ENCODE measurements at places on chromosomes 2 and 18.

DNA sequence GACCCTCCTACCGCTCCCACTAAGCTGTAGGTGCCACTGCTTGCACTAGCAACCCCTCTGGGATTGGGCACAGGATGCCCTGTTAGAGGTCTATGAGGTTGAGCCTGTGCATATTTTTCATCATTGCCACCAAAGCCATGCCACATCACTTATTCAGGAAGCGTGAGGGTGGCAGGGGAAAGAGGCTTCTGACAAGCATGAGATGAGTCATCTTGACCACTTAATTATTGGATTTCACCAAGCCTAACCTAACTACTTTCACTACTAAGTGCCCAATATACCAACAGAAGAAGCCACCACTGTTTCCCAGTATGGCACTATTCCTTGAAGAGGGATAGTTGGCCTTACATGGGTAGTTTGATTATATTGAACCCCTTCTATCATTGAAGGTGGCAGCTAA is 181.3 kb upstream of the EPHA4 start:
- DNase-seq: no peak

GRCh38 chr2:112669667-112670066 is 23.9 kb downstream of the SLC20A1 start:
- no peak for DNase-seq

DNA sequence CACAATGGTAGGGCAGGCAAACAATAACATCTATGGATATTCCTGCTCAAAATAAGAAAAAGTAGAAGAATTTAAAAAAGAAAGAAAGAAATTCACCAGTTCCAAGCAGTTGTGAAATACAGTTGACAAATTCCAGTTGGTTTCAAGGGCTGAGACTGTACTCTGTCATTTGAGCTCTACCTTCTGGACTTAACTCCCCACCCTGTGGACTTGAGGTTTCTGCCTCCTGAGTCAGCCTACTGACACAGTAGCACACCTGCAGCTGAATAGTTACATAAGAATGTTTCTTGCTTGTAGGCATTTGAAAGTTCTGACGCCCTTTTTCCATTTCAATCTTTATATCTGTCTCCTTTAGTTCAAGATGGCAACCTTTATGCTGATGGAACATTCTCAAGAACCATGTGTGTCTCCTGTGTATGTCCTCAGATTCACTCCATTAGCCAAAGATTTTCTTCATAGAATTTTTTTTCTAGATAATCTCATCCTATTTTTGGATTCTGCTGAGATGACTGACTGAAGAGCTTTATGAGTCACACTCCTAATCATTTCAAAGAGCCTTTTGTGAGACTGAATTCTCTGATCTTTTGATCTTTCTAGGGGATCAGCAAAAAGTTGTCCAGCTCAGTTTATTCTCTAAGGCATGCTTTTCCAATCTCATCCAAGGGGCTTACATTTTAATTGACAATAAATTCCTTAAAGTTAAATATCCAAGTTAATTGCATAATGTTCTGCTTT is 19.1 kb downstream of the NETO1 start:
- no peak for DNase-seq

- no peak for DNase-seq
These were observed 12.1 kb upstream of the AMER3 start for GRCh38 chr2:130743278-130743677.

- no peak for DNase-seq
These were observed 146.6 kb downstream of the SMAD7 start for GRCh38 chr18:48803951-48804855.

DNA sequence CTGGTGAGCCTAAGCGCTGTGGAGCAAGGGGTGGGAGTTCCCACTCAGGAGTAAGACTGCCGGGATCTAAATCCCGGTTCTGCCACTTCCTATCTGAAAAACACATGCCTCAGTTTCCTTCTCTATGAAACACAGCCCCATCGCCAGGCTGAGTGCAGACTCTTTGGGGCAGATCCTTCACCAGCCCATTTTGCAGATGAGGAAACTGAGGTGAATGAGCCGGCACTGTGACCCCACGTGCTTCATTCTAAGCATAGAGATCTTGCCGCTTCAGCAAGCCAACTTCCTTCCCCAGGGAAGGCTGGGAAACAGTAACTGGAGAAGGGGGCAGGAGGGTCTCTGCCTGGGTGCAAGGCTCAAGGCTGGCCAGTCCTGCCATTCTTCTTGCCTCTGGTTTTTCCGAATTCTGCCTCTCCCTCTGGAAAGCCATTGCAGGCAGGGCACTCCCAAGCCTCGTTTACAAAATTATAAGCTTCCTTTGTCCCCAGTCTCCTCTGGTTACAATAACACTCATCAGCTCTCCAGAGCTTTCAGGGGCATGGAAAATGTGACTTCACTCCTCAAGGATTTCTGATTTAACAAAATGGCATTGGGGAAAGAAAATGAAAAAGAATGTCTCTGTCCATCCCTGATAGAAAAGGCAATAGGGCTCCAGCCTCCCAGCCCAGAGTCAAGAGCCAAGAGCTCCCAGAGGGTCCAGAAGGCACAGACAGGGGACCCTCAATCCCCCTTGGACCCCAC is 249.2 kb downstream of the TNS1 start:
- no peak for DNase-seq

- DNase-seq: no peak
These were observed 23.2 kb downstream of the ACKR3 start for GRCh38 chr2:236592821-236593220.

DNA sequence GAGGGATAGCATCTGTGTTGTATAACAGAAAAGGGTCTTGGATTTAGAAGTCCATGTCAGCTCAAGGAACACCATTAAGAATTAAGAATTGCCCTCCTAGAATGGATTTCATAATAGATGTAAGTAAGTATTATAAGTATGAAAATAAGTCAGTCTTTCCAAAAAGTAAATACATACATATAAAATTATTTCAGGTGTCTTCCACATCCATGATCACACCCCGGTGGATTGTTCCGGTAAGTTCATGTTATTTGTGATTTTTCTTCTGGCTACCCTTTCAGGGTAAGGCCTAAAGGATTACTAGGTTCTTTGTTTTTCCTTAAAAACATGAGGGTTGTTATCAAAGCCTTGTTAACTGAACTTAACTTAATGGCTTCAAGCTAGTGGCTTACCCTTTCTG is 55.9 kb downstream of the TMEM185B start:
- no peak for DNase-seq

GRCh38 chr18:421247-422155 is 79.0 kb downstream of the COLEC12 start:
- no peak for DNase-seq

- no peak for DNase-seq
These were observed 657.1 kb upstream of the SOX11 start for GRCh38 chr2:5035057-5035488.

DNA sequence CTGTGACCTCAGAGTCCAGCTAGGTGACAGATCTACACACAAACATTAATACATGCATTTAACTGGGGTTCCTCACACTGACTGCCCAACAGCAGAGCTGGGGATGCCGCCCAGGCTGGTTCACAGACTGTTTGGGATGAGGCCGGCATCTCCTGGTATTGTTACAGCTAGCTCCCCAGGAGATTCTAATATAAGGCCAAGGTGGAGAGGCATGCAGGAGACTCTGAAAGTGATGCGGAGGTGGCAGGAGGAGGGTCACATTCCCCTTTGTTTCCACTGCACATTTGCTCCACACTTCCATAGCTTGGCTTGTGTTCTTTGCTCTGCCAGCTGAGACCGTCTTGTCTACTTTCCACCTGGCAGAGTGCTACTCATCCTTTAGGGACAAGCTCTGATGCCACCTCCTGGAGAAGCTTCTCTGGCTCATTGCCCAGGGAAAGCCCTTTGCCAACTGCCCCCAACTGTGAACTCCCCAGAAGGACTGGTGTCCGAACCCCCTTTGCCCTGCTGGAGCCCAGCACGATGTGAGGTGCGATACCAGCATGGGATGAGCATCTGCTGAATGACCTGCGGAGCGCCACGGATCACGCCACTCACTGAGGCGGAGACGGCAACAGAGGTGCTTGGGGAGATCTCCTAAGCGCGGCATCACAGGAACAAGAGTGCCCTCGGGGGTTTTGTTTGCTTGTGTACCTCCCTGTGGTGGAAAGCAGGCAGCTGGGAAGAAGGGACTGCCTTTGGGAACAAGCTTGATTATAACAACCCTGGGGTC is 88.8 kb downstream of the UXS1 start:
- no peak for DNase-seq

DNA sequence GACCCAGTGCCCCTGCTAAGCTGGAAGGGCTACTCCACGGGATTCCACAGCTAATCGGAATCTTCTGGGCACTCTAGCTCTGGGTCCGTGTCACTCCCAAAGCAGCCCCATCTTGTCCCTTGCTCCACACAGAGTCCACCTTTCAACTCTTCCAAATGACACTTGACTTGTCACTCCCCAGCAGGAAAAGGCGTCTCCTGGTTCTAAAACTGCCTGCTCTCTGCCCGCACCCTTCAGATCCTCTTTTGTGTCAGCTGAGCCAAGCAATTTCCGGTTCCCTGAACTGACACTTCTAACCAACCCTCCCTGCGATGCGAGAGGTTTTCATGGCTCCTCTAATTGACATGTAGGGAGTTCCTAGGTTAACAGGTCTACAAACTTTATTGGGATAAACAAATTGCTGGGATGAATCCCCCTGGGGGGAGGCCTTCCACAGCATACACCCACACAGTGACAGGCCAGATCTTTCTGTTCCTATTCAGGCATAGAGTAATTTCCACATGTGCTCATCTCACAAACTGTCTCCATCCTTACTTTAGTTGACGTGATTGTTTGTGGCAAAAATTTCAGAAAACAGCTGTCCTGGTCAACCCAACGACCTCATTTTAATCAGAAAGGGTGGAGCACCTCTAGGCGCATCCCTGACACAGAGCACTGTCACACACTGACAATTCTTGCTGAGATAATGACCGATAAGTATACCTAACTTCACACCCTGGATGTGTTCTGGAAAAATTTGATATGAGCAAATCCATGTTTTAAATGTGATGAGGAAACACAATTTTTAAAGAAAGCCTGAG is 104.9 kb downstream of the RBMS1 start:
- peak; percentile 44 for DNase-seq

DNA sequence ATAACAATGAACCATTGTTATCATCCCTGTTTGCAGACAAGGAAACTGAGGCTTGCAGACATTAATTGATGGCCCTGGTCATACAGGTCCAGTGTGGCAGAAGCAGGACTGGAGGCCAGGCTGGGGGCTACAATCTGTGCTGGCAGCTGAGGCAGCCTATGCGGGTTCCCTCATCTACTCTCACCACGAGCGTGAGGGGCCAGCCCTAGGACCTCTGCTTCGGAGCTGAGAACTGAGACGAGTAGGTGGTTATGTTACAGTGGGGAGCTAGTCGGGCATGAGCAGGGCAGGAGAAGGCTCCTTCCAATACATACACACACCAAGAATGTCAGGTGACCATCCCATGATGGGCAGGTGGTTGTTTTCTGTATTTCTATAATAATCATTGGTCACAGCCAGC is 82.2 kb upstream of the ASB18 start:
- DNase-seq: no peak

- DNase-seq: peak; percentile 10
These were observed 9.8 kb downstream of the REL start for GRCh38 chr2:60891180-60891579.

DNA sequence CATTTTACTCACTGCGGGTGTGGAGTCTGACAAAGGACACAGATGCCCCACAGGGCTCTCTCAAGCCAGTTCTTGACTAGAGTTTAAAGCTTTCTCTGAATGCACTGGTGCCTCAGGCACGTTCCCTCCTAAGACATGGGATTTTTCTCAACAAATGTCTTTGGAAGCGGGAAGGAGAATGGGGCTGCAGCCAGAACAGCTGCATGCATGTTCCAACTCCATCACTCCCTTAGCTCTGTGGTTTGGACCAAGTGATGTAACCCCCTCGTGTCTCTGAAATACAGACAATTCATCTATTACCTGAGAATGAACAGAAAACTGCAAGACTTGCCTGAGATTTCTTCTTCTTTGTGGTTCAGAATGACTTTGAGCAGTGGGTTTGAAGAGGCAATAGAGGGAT is 141.7 kb upstream of the SERPINE2 start:
- no peak for DNase-seq

GRCh38 chr2:46315103-46315890 is 18.1 kb downstream of the EPAS1 start:
- DNase-seq: no peak

GRCh38 chr2:204251158-204251997 is 293.9 kb upstream of the PARD3B start:
- DNase-seq: no peak

DNA sequence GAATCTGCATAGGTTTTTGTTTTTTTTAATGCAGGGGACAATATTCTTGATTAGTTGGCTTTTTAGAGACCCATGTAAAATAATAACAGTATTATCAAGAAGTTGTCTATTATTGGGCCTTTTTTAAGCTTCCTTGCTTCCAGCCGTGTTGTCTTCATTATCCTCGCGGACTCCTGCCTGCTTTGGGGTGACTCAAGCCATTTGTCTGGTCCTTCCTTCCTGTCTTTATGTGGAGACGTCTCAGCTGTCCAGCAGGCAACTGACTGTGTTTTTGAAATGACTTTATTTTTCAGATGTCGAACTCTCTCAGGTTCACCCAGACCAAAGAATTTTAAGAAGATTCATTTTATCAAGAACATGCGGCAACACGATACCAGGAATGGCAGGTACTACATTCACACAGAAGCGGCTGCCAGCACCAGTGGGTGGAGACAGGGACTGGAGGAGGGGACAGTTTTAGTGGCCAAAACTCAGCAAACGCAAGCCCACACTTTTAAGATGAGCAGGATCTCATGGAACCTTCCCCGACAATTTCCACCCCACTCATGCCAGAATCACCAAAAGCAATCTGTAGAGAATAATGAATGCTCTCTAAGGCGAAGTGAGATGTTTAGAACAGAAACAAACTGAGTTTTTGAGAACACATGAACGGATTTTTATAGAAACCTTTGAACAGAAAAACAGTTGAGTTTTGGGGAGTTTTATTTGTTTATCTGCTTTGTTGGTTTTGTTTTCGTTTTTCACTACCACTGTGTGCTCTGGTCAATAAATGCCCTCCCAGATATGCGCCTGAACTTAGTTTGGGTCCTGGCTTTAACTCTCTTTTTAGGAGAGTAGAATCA is 59.1 kb downstream of the CABLES1 start:
- DNase-seq: no peak

- DNase-seq: no peak
These were observed 50.4 kb upstream of the BZW1 start for GRCh38 chr2:200761266-200761665.

- no peak for DNase-seq
These were observed 43.2 kb downstream of the TSHZ1 start for GRCh38 chr18:75253784-75254183.

- DNase-seq: no peak
These were observed 314.6 kb downstream of the CNTNAP5 start for GRCh38 chr2:124339709-124340108.

GRCh38 chr18:64886995-64887394 is 738.1 kb upstream of the LINC00305 start:
- DNase-seq: no peak

DNA sequence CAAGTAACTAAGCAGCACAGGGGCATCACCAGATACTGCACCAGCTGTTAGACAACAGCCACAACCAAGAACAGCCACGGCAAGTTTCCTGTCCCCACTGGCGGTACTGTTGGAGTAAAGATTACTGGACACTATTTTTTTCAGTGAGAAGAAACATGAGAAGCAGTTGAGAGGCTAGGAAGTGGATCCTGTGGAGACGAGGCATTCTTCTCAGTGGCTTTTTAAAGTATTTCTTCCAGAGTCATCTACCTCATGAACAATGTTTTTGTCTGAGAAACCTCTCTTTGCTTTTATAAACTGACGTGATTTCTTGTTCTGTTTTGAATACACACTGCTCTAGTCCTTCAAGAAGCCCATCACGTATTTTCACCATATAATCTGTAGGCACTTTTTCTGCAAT is 18.8 kb downstream of the TM4SF20 start:
- DNase-seq: no peak

GRCh38 chr2:20436716-20437470 is 10.0 kb upstream of the RHOB start:
- no peak for DNase-seq
